ENCODE measurements at places on chromosomes 7 and 10.

DNA sequence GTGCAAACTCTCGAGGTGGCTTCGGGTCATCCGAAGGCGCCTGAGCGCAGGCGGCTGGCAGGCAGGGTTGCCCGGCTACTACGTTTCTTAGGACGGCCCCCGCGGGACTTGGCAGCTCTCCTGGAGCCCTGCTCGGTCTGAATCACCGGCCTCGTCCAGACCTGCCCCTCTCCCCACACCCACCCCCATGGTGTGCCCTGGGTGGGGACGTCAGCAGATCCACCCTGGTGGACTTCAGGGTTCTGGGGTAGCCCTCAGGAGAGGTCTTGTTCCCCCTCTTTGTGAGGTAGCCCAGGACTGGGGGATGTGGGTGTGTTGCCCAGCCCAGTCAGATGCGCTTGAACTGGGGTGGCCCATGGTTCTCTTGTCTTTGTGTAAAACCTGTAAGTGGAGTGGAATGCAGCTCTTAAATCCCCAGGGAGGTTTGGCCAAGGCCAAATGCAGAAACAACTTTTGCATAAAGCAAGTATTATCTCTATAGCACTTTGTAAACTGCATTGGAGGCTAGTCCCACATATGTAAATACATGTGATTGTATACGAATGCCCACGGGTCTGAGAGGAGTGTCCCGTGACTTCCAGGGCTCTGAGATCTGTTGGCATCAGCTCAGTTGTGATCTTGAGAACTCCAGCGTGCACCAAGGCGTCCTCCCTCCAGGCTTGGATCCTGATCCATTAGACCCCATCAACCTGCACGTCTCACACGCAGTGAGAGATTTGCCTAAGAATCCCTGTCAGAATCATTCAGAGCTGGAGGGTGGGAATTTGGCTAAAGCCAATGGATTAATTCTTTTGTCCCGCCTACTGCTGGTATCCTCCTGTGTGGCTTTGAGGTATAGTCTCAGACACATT lies 1.8 kb downstream of the PFKFB3 start:
- DNase-seq = no peak

DNA sequence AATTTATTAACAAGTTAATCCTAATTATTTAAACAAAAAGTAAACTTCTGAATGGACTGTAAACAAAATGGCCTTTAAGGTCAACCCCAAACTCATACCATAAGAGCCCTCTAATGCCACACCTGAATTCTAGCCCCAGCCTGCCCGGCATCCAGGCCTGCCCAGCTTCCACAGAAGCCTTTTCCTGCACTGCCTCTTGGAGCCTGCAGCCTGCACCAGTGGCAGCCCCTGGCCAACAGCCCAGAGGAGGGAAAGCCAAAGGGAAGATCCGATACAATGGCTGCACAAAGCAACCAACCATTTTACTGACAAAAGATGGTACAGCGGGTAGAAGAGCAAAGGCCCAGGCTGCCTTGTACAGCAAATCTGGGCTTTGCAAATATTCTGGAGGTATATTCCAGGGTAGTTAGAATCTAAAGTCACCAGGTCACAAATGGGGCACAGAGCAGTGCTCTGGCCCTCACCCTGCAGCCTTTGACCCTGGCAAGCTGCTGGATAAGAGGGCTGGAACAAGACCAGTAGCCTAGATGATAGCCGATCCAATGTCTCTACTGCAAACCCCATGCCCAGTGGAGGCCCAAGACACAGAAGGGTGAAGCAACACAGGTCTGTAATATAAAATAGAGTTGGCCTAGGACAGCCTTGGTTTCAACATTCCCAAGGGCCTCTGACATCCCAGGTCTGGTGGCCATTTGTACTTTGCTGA lies 12.5 kb upstream of the CH25H start:
- DNase-seq = no peak

- DNase-seq = no peak
These were observed 23.6 kb downstream of the CFAP46 start for GRCh38 chr10:132918617-132919373.

DNA sequence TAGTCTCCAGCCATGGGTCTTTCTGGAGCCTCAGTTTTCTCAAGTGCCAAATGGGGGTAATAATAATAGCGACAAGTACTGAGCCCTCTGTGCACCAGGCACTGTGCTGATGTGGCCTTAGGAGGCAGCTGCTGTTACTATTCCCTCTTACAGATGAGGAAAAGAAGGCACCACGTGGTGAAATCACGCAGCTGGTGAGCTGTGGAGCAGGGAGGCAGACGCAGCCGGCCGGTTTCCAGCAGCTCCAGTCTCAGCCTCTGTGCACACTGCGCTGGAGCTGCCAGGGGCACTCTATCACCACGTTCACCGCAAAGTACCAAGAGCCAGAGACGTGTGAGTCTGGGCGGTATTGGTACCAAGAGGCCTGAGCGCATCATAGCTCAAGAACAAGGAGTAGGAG lies 9.6 kb downstream of the PYROXD2 start:
- DNase-seq = no peak

- no peak for DNase-seq
These were observed 13.9 kb upstream of the LANCL2 start for GRCh38 chr7:55351263-55351662.

DNA sequence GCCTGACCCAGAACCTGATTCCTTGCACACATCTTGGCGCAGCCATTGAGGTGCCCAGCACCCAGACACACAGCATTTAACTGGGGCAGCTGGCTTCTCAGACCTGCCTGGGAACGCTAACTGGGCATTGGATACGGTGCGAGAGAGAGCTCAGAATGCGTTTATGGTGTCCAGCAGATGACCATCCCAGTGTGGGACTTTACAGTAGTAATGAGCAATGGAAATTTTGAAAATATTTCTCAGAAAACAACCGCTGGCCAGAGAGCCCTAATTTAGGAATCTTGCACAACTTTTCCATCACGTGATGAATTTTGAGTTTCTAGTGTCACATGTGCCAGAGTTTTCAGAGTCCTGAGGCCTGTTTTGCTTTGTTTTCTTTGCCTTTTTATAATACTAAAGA lies 78.2 kb upstream of the SEC61G start:
- no peak for DNase-seq

DNA sequence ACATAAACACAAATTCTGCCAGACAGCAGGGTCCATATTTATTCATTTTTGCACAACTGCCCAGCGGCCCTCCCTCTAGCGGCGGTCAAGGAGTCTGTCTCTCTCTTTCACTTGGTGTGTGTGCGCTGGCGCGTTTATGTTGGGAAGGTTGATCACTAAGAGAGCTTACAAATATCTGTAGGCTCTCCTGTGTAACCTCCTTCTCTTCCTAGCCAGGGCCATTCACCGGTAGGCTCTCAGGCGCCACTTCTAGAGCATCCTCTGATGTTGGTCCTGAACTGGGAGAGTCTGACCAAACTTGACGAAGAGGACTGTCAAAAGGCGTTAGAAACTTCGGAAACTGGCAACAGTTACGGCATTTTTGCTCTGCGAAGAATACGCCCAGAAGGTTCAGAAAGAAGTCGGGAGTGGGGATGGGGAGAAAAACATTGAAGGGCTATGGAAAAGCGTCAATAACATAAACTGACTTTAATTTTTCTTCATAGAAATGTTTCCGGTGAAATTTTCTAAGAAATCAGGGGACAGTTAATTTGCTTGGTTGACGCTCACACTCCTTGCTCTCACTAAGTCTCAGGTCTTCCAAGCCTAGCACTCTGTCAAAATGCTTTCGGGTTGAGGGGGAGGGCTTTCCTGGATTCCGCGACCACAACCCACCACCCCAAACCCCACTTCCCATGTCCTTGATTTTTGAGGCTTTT lies 731.1 kb downstream of the ZWINT start:
- DNase-seq = no peak
